Stimulated activated CD4-positive, alpha-beta T cell treated with anti-CD3 and anti-CD28 coated beads, Interleukin-1b, Interleukin-23, amount 100 ng/mL, for 24 hours (primary cell): ENCODE measurements at places on chromosomes 4 and X.

- no peak for DNase-seq
Measured at GRCh38 chr4:89177807-89178206, 66.5 kb downstream of the TIGD2 start.

DNA sequence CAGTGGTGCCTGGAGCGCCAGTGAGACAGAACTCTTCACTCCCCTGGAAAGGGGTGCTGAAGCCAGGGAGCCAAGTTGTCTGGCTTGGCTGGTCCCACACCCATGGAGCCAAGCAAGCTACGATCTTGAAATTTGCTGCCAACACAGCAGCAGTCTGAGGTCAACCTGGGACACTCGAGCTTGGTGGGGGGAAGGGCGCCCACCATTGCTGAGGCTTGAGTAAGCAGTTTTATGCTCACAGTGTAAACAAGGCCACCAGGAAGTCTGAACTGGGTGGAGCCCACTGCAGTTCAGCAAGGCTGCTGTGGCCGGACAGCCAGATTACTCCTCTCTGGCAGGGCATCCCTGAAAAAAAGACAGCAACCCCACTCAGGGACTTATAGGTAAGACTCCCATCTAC is 149.5 kb downstream of the EDA2R start:
- no peak for DNase-seq

DNA sequence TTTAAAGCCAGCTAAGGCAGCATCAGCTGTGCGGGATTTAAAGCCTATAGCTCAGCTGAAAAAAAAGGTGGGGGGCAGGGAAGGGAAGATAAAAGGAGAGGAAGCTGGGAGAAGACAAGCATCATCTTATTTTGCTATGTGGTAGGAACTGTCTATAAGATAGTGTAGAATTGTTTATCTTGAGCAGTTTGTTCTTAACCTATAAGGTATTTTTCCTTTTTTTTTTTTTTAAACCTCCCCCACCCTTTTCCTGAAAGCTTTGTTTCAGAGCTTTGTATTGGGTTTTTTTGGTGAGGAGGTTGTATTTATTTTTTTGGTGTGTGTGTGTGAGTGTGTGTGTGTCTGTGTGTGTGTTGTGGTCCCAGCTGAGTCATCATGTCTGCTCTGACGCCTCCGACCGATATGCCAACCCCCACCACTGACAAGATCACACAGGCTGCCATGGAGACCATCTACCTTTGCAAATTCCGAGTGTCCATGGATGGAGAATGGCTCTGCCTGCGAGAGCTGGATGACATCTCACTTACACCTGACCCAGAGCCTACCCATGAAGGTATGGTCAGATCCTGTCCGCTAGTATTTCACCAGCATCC is 531 bp downstream of the RUFY3 start:
- DNase-seq = no peak

DNA sequence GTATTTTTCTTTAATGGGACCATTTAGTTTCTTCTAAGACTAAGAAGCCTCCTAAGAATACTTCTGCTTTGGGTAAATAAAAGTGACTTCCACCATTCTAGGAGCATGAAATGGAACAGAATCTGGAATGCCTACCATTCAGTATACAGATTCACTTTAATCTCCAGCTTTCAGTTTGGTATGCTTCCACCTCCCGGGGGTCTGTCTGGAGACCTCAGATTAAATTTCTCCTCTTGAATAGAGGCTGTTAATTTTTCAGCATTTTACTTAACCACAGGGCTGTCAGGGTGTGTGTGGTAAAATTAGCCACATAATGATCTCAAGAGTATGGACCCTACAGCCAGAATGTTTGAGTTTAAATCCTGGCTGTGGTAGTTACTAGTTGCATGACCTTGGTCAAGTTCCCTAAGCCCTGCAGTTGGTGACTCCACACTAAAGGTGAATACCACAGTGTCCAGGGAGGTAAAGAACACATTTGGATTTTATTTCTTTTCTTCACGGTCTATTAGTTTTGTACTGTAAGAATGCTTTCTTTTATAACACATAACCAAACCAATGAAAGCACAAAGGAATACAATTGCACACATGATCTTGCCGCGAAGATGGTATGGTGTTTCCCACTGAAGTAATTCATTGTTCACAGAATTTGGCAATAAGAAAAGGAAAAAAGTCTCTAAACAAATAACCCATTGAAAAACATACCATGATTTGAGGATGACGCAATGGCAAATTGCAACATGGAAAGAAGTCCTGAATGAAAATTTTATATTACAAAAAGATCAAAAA is 37.3 kb upstream of the TRIM2 start:
- DNase-seq = no peak

DNA sequence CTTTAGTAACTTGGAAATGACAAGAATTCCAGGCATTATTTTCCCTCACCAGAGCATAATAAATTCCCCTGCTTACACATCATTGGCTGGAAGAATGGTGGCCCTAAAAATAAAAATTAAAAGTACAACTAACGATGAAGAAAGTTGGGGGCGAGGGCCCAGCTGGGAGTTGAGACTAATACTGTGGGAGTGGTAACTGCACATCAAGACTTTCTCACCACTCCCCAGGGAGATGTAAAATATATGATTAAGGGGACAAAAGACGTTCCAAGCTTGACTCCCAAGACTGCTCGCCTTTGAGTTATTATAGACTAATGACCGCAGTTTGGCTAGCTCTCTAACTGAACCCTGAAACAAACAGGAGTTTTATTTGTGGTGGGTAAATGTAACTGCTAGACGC is 30.0 kb downstream of the SMIM31 start:
- DNase-seq = no peak

DNA sequence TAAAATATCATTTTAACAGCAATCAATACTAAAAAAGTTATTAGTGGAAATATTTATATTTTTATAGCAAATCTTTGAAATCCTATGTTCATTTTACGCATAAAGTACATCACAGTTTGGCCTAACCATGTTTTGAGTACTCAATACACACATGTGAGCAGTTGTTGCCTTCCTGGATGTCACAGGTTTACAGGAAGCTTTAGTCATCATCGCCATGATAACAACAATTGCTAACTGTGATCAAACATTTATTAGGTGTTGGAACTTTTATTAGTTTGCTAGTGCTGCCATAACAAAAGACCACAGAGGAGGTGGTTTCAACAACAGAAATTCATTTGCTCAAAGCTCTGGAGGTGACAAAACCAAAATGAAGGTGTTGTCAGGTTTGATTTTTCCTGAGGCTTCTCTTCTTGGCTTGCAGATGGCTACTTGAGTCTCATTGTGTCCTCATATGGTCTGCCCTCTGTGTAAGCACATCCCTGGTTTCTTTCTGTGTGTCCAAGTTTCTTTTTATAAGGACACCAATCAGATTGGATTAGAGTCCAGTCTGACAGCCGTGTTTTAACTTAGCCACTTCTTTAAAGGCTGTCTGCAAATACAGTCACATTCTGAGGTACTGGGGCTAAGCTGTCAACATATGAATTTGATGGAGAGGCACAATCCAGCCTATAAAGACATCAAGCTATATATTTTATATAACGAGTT is 43.1 kb upstream of the BOD1L1 start:
- DNase-seq = no peak

GRCh38 chr4:39205000-39205399 is 22.7 kb downstream of the WDR19 start:
- DNase-seq = no peak

DNA sequence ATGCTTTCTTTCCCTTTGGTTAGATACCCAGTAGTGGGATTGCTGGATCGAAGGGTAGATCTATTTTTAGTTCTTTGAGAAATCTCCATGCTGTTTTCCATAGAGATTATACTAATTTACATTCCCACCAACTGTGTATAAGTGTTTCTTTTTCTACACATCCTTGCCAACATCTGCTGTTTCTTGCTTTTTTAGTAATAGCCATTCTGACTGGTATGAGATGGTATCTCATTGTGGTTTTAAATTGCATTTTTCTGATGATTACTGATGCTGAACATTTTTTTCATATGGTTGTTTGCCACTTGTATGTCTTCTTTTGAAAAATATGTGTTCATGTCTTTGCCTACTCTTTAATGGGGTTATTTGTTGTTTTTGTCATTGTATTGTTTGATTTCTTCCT is 6.6 kb upstream of the AGA start:
- no peak for DNase-seq

DNA sequence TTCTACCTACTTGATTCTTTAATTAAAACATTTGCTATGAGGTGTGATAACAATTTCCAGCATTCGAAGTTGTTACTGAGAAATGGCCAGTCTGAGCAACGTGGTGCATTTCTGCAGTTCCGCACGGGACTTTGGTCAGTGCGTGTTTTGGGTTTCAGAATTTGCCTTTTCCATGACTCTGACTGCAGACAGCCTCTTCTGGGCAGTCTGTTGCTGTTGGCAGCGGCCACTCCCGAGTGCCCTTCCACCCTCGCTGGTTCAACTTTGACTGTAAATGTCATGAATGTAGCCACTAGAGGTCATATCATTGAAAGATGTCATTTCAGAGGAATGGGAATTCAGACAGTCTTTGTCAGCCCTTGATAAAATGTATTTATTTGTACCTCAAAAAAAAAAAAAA is 53.6 kb downstream of the NOP14 start:
- no peak for DNase-seq

DNA sequence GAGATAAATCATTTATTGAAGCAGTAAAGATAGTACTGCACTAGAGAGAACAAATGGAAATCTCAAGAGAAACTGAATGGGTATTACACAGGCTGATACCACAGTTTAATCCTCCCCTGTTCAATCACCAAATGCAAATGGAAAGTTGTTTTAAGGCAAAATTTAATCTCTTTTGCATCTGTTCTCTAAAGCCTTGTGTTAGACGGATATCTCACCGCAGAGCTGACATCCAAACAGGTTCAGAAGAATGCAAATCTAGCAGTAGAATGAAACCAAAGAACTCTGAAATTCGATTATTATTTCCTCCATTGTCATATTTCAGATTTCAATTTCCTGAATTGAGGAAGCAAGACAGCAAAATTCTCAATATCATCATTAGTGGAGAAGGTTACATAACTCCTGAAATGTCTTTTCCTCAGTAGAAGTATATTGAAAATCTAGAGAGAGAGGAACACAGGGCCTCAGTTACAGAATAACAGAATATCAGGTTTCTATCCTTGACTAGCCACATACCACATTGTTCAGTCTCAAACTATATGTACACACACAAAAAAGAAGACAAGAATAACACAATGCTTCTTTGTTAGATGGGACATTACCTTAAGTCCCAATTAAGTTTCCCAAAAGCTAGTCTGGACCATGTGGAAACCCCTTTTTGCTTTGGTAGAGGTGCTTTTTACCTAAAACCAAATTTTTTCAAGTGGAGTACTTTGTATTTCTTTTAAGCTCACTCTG is 94.1 kb upstream of the BANK1 start:
- DNase-seq = no peak

GRCh38 chr4:53151489-53151788 is 214.4 kb downstream of the SCFD2 start:
- no peak for DNase-seq

- DNase-seq = no peak
Measured at GRCh38 chr4:80307183-80307735, 28.3 kb upstream of the CFAP299 start.

GRCh38 chrX:17471121-17471520 is 96.1 kb downstream of the NHS start:
- DNase-seq = no peak

GRCh38 chr4:155889031-155889793 is 14.3 kb upstream of the TDO2 start:
- DNase-seq = no peak

GRCh38 chr4:87875191-87875590 is 42.4 kb downstream of the MEPE start:
- DNase-seq = no peak

DNA sequence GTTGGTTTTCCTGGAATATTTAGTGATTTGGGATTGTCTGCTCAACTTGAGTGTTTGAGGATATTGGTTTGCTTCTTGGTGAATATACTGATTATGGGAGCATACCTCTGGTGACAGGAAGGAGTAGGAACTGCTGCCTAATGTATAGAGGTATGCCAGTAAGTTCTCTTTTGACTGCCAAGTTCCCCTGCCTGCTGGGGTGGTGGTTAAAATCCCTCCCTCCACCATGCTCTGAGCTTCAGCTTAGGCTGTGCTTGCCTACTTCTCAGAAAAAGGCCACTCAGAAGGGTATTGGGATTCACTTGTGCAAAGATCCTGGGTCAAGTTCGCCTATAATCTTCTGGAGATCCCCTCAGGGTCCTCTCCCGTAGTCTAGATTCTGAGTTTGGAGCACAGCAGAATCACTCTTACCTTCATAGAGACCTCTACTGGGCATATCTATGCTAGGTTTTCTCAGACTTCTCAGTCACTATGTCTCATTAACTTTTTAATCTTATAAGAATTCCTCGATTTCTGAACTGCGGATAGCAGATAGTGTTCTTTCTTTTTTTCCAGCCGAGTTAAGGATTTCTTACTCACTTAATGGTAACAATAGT is 44.7 kb upstream of the DCK start:
- DNase-seq = no peak

DNA sequence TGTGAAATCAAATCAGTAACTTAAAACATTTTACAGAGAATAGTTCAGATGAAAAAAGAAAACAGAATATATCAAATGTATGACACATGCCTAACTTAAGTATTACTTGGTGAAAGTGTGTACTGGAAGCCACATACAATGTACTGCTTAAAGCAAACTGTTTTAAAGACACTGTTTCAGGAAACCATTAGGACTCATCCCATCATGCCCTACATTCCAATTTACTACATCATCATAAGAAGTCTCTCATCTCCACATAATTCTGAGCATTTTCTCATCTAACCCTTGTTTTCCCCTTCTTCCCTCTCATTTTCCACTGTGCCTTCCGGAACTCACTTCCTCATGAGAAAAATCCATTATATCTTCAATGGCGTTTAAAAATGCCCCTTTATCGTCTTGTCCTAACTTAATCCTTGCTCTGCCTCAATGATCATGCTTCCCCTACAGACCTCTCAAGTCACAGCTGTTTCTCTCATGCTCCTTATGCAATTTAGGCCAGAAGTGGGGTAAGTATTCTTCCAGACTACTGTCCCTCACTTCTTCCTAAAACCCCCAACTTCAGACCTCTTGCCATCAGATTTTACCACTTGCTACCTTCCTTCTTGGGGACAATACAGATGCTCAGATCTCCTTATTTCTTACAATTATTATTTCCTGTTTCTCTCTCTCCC is 26.8 kb upstream of the FGF5 start:
- no peak for DNase-seq

DNA sequence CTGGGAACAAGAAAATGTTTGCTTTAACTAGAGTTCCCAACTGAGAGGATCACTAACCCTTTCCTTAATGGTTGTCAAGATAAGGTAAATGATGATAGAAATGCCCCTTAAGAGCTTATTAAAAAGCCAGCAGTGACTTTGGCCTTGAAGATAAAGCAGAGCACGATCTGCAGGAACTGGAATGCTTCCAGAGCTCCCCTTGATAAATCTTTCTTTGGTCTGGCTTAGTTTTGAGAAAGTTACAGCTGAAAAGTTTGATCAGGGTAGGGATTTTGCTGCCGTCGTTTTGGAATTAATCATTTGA is 64.0 kb downstream of the PTTG2 start:
- no peak for DNase-seq

- DNase-seq = no peak
Measured at GRCh38 chr4:10144966-10145365, 28.4 kb upstream of the WDR1 start.

GRCh38 chrX:103329991-103330390 is at the start of gene TCEAL7:
TSS of gene TCEAL7 (plus strand) at chrX:103330239. CDS start at chrX:103331404, 1,165 bp downstream.
- DNase-seq = no peak
